ENCODE measurements at places on chromosomes 4 and X.

GRCh38 chr4:128653527-128654444 lies 155.7 kb upstream of the JADE1 start:
- DNase-seq = peak; percentile 76

GRCh38 chr4:36316607-36317006 lies 35.2 kb downstream of the DTHD1 start:
- no peak for DNase-seq

DNA sequence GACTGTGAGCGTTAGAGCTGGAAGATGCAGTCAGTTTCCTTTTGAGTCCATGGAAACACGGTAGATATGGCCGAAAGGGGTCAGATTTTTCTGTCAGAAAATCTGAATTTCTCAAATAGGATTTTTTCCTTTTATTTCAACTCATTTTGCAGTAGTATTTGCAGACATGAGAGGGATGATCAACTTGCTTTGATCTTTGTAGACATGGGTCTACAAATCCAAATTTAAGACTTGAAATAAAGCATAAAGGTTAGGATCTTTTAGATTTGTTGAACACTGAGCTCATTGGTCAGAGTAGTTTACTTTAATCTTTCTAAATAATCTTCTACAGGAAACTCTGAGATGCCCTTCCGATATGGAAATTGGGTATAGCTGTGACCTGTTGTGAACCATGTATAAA lies 44.7 kb downstream of the DOCK11 start:
- no peak for DNase-seq

GRCh38 chrX:120660637-120661036 lies 30.8 kb upstream of the C1GALT1C1 start:
- DNase-seq = no peak

- no peak for DNase-seq
These were observed 9.2 kb downstream of the HOPX start for GRCh38 chr4:56671860-56672259.

DNA sequence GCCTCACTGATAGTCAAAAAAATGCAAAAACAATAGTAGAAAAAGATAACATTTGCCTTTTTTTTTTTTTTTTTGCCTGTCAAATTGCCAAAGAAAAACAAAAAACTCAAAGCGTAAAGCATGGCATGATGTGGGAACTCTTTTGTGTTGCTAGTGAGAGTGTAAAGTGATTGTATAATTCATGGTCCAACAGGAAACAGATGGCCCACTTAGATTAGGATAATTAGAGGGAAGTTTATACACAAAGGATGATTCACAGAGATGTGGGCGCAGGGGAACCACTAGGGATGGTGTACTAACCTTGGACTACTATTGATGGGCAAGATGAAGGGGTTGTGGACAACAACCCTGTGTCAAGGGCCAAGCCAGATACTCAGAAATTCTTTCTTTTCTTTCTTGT lies 16.4 kb downstream of the MCUB start:
- DNase-seq = no peak

DNA sequence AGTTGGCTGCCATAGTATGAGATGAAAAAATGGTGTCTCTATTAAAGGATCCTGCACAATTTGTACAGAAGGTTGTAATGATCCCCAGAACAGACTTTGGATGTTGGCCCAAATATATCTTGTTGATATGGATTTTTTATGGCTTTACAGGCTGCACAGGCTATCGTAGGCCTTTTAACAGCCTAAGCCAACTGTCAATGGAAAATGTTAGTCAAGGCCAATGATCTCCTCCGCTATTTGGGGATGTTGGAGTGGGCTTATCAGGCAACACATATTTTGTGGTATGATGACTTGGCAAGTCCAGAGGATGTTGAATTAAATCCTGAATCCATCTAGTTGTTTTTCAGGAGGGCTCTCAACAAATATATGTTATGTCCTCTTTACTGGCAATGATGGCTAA lies 42.1 kb downstream of the ZCCHC13 start:
- DNase-seq = no peak

DNA sequence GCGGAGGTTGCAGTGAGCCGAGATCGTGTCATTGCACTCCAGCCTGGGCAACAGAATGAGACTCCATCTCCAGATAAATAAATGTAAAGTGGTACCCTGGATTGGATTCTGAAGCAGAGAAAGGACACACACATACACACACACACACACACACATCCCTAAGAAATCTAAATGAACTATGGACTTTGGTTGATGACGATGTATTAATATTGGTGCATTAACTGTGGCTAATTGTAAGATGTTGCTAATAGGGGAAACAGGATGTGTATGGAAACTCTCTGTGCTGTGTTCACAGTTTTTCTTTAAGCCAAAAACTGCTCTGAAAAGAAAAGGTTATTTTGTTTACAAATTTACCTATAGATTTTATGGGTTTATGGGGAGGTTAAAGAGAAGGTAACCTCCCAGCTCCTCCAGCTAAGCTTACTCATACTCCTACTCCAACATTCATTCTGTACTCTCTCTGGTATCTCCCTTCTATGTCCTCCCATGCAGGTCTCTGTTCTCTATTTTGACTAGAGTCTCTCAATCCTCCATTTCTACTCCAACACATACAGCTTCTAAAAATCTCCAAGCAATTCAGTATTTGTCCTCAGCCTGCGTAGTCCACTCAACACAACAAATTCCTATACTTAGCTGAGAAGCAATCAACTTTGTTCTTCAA lies 46.5 kb upstream of the RELL1 start:
- DNase-seq = no peak

DNA sequence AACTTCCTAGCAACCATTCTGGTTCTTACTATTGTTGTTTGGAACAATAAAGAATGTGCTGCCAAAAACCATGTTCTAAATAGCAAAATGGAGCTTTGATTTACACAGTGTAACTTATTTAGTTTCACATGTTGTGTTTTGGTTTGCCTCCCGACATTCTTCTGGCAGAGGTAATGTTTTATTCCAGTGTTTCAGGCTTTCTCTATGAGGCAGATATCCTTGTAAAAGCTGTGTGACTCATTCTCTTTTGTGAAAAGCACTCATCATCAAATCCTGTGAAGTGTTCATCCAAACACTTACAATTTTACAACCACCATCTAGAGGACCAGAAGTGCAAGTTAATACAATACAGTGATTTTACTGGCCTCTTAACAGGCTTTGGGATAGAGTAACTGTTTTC lies 219.0 kb upstream of the GIMD1 start:
- DNase-seq = no peak

DNA sequence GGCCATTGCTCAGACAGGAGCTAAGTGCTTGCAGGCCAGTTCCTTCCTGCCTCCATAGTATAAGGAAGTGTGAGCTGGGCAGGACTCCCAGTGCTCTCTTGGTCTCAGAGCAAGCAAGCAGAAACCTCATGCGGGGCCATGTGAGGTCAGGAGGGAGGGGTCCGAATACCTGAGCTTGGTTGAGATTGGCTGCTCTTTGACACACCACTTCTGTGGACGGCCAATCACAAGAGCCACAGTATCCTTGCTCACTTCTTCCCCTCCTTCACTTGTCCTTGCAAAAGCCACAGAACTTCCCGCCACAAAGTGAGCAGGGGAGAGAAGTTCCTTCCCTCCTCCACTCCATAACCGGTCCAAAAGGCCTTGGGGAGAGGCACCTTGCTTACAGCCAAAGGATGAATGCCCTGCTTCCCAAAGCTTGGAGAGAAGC lies 56.7 kb downstream of the PRPS1 start:
- no peak for DNase-seq

DNA sequence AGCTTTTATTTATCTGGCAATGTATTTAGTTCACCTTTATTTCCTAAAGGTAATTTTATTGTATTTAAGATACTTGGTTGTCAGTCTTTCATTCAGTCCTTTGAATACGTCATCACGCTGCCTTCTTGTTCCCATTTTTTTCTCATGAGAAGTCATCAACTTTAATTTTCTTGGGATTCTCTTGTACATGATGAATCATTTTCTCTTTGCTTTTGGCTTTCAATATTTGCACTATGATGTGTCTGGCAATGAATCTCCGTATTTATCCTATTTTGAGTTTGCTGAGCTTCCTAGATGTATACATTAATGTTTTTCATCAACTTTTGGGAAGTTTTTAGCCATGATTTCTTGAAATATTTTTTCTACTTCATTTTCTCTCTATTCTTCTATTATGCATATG lies 28.4 kb downstream of the CLDN2 start:
- no peak for DNase-seq

DNA sequence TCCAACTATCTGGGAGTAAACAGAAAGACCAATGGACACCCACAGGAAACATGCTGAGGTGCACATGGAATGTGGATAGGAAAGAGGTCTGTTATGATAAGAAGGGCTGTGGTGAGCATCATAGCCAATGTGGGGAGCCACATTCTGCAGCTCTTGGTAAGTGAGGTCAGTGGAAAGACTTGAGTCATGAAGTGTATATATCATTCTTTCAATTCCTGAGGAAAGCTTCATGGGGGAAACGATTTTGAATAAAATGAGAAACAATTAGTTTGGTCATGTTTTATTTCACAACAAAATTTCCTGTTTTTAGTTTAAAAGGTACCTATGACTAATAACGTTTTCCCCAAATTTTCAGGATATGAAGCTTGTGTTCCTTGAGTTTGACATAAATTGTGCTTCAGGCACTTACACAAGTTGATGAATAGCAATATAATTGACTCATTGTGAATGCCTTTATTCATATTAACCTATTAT lies 41.4 kb upstream of the RASSF6 start:
- DNase-seq = no peak

DNA sequence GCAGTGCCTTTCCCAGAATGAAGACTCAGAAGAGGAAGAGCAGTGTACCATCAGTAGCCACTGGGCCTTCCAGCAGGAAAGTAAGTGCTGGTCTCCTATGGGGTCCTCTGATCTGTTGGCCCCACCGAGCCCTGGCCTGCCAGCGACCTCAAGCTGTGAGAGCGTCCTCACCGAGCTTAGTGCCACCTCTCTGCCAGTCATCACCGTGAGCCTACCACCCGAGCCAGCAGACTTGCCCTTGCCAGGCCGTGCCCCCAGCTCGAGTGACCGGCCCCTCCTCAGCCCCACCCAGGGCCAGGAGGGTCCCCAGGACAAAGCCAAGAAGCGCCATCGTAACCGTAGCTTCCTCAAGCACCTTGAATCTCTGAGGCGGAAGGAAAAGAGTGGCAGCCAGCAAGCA lies 69.7 kb downstream of the STARD8 start:
- no peak for DNase-seq

DNA sequence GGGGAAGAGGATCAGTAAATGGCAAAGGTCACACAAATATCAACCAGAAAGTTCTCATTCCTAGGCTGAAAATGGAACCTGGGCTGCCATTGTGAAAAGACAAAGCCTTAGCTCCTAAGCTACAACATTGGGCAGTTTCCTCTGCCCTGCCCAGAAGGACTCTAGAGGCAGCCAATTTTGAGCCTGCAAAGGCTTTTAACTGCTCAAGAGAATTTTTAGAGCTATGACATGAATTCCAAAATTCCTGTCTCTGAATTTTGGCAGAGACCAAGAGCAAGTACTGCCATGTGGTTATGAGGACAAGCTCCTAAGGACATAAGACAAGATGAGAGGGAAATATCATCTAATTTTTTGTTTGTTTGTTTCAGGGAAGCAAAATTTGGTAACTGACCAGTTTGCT lies 29.6 kb upstream of the IGFBP7 start:
- no peak for DNase-seq

- no peak for DNase-seq
These were observed 148.0 kb upstream of the F9 start for GRCh38 chrX:139382529-139382928.

DNA sequence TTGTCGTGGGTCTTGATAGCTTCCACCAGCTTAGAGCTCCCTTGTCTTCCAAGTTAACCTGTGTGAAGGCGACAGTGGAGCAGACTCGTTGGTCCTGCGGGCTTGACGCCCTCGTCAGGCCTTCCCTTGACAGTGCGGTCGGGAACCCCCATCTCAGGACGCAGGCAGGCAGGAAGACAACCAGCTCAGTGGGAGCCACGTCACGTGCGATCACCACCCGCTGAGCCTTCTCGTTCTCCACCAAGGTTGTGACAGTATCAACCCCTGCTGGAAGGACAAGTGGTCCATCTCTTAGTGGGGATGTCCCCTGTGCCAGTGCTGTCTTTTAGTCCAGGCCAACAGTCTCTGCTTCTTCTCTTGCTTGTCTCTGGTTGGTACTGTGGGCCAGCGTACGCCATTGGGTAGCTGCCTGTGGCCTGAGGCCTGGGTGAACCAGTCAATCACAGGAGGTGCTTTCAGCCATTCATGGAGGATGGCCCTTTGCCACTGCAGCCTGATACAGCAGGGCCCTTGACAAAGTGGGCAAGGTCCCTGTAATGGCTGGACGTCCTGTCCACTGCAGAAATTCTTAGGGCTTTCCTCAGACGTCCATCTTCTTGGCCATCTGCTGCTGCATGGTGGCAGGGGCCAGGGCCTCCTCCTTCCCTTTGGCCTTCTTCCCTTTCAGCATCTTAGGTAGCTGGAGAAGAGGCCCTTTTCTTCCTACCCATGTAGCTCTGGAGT lies 31.4 kb downstream of the RGS12 start:
- no peak for DNase-seq

GRCh38 chr4:76156635-76157034 lies 8.4 kb upstream of the NUP54 start:
- no peak for DNase-seq

- DNase-seq = no peak
These were observed 138.0 kb downstream of the NSUN7 start for GRCh38 chr4:40887764-40888131.

DNA sequence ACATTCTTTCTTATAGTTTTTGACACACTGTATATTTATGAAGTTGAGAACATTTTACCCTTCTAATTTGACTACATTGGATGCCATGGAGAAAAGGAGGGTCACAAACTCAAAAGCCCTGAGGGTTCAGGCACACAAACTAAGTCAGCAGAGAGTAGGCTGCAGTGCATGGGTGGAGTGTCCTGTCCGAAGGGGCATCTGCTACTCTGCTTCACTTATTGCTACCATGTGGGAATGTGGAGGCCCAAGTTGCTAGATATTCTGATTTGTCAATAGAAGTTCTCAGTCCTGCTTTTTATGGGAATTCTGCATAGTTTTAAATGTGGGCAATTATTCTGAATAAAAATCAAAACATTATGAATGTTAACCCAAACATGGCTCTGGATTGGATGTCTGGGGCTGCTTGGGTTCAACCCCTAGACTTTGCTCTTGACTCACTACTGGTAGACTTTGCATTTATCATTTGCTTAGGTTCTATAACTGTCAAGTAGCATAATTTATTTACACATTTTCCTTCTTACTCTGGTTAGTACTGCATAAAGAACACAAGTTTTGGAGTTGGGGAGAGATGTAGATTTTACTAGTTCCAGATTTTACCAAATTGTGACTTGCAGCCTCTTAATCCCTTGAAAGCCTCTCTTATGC lies 255.1 kb downstream of the SPRY1 start:
- no peak for DNase-seq

GRCh38 chrX:23811656-23812055 lies 28.7 kb downstream of the SAT1 start:
- DNase-seq = no peak
